ENCODE measurements at places on chromosomes 5 and 9.

- DNase-seq: no peak
Observed at GRCh38 chr5:21164425-21164824, 1176.4 kb upstream of the CDH18 start.

DNA sequence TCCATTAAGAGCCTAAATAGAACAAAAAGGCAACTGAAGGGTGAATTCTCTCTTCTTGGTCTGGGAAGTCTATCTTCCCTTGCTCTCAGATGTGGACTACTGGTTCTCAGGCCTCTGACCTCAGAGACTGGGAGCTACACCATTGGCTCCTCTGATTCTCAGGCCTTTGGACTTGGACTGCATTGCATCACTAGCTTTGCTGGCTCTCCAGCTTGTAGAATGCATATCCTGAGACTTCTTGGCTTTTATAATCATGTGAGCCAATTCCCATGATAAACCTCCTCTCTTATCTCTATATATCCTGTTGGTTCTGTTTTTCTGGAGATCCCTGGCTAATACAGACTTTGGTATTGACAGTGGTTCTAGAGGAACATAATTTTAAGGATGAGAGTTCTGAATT is 89.8 kb downstream of the PSAT1 start:
- no peak for DNase-seq

GRCh38 chr5:171426266-171426665 is 6.8 kb downstream of the FGF18 start:
- no peak for DNase-seq

- DNase-seq: no peak
Observed at GRCh38 chr5:75051217-75051751, 1.1 kb downstream of the GCNT4 start.

GRCh38 chr5:160240350-160240749 is 11.0 kb downstream of the FABP6 start:
- no peak for DNase-seq

GRCh38 chr5:170355601-170356098 is 33.5 kb downstream of the KCNMB1 start:
- DNase-seq: no peak

GRCh38 chr9:35730486-35730854 is 1.5 kb downstream of the TLN1 start:
- DNase-seq: no peak

DNA sequence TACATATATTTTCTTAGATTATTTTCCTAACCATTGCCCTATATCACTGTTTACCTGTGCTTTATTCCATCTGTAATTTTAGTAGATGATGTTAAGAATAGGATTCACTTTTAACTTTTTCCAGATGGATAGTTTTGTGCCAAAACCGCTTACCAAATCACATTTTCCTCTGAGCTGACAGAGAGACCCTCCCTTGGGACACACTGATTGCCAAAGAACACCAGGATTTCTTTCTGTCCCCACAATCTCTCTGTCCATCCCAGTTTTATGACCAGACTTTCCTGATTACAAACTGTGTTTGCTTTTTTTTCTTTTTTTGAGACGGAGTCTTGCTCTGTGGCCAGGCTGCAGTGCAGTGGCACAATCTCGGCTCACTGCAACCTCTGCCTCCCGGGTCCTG is 81.3 kb upstream of the SPATA31C2 start:
- no peak for DNase-seq

DNA sequence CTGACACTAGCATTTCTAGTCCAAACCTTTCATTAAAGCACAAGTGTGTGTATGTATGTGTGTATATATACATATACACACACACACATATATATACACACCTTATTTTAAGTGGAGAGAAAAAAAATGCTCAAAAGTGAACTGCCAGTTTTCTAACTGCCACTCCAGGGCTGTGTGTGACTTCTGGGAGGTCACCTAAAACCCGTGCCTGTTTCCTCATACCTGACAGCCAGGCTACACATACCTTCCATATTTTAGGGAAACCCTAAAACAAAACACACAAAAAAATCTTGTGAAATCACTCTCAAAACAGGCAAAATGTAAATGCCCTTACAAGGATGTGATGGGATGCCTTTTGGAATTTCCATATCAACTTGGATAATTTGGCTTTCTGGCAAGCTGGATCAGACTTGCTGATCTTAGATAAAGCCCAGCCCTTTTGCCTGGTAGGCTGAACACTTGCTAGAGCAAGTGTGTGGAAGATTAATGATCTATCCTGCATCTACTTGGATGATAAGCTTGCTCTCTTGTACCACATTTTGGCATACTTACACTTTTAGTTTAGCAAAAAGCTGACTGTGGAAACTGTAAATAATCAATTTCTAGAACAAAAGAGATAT is 127.8 kb downstream of the GNAQ start:
- DNase-seq: no peak

- DNase-seq: no peak
Observed at GRCh38 chr9:128715436-128715750, 8.5 kb downstream of the ZDHHC12 start.

All from iPS DF 19.7 (cell line).